Uterus (tissue), 4 donors: ENCODE measurements at places on chromosomes 4 and X.

GRCh38 chrX:16138108-16138427 lies 14.7 kb downstream of the GRPR start:
- no peak for DNase-seq

GRCh38 chrX:119696251-119696890 lies 3.4 kb upstream of the SEPTIN6 start:
- no peak for DNase-seq

DNA sequence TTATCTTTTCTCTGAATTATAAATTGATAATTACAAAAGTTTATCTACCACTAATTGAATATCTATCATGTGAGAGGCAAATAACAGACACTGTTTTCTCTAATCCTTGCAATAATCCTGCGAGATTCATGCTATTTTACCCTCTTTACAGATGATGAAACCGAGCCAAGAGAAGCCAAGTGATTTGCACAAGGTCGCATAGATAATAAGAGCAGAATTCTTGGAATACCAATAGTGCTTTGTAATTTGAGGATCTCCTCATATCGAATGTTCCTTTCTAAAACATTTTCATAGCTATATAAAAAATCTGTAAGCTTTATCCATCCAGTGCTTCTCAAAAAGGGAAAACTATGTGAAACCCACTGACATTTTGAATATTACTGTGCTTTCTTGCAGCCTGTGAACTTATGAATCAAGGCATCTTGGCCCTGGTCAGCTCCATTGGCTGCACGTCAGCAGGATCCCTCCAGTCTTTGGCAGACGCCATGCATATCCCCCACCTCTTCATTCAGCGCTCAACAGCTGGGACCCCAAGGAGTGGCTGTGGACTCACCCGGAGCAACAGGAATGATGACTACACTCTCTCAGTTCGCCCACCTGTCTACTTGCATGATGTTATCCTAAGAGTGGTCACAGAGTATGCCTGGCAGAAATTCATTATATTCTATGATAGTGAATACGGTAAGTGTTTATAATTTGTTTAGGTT lies 743.8 kb upstream of the ATOH1 start:
- DNase-seq, result no peak

DNA sequence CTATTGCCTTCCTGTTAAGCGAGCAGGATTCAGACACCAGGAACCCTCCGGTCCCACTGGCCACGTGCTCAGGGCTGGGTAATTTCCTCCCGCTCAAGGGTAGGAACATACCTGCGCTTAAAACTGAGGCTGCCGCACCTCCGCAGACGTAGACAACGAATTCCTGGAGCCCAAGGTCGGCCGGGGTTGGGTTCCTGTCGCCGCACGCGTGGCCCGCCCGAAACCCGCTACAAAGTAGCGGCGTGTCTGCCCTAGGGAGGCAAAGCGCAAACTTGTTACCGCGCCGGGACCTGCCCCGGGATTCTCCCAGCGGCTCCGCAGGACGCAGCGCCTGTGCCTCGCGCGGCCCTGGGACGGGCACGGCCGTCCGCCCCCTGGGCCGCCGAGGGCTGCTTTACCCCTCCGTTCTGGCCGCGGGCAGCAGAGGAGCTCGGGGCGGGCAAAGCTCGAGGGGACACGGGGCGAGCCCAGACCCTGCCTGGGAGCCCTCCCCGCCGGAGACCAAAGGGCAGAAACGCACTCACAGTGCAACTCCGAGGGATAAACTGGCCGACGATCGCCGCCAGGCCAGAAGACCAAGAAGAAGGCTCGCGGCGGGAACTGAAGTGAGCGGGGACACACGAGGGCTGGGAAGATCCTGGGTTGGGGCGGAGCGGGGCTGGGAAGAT lies at the start of gene ERVMER34-1:
Gene ERVMER34-1 (minus strand): TSS at position 607 of the 668 bp plus-strand sequence. CDS start 5,905 bp downstream, outside the sequence.
- DNase-seq, result peak; percentile 18

- no peak for DNase-seq
These were observed 33.2 kb downstream of the NBDY start for GRCh38 chrX:56762220-56762619.

DNA sequence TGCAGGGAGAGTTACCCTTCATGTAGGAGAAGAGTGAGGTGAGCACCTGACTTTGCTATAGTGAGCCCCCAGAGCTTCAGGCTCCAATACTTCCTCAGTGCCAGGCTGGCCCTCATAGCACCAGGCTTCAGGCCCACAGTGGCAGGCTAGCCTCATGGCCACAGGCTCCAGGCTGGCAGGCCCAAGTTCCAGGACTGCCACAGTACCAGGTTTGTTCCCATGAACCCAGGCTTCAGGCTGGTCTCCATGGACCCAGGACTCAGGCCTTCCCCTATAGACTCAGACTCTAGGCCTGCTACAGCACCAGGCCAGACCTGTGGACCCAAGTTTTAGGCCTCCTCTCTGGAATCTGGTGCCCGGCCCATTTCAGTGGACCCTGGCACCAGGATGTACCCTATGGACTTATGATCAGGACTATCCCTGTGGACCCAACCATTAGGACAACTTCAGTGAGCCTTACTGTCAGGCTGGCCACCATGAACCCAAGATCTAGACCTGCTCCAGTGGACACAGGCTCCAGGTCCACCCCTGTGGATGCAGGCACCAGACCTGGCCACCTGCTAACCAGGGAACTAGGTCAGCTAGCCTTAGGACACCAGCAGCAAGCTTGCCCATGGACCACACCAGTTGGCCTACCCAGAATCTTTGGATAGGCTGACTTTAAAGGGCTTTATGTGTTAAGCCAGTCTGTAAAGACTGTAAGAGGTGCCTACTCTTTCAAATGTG lies 658.2 kb downstream of the KLHL13 start:
- DNase-seq, result no peak

GRCh38 chr4:8374851-8375649 lies 65.5 kb downstream of the ACOX3 start:
- no peak for DNase-seq

DNA sequence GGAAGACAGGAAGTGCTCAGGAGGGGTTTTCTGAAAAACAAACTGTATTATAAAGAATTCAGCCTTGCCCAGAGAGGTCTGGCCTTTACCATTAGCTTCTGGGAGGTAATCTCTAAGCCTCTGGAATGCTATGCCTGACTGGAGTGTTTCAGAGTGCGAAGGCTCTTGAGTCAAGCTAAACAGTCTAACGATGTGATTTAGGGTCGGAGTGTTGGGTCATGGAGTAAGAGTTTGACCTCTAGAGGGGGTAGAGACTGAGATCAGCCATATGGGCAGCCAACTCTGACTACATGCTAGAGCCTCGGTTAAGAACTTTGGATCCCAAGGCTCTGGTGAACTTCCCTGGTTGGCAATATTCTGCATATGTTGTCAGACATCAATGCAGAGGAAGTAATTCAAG lies 15.0 kb downstream of the BOD1L1 start:
- DNase-seq, result no peak

DNA sequence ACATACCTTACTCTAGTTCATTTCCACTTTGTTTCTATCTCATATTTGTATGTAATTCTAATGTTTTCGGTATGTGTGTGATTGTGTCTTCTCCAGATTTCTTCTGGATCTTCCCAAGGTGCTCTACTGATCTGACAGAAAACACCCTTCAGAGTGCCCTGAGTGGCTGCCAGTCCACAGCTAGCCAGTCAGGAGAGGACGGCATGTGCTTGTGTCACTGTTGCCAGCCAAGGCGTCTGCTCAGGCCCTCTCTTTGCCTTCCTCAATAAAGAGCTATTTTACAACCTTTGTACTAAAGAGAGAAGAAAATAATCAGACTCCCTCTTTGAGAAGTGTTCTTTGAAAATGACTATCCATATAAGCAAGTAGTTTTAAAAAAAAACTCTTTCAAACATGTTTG lies 29.0 kb downstream of the CD99L2 start:
- DNase-seq, result no peak

DNA sequence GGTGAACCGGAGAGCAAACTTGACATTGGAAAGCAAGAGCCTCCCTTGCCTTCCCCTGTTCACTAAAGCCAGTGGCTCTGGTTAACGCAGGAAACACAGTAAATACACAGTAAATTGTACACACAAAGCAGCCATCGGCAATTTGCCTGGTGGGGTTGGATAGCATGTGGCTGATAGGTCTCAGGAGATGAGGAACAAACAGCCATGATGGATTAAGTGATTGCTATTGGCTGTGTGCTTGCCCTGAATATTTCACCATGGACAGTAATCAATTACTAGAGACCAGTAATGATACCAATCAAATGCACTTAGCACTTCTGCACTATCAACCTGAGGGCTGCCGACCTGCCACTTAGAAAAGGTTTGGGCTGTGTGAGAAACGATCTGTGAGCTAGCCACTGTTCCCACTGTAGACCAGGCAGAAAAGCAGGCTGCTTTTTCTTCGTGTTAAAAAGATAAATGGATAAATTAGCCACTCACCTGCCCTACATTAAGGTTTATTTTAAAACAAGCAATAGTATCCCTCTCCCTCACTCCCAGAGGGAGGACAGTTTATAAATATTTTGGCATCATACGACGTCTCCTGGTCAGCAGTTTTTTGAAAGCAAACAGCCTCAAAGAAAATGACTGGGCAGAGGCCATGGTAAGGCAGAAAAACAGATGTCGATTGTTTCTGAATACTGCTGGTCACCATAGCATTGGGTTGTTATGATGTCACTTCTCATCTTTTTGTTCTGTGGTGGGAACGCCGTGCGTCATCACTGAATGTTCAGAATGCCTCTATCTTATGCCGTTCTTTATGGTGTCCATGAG lies 167.1 kb downstream of the MAML3 start:
- no peak for DNase-seq

DNA sequence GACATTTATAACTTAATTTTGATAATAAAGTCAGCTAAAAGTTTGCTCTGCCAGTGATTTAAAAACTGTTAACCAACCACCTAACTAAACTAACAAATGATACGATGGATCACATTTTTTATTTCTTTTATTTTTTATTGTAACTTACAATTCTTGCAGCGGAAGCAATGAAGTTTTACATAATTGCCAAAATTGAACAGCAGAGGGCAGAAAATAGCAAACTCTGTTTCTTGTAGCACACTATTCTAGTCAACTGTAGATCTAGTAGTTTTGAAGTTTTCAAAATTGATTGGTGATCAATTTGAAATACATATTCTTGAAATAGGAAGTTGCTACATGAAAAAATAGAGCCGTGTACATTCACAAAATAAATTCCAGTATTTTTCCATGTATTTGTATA lies 2.8 kb upstream of the GRIA2 start:
- no peak for DNase-seq

GRCh38 chr4:94216394-94216793 lies 8.7 kb downstream of the SMARCAD1 start:
- DNase-seq, result no peak

GRCh38 chr4:137957806-137958205 lies 284.3 kb downstream of the SLC7A11 start:
- no peak for DNase-seq

DNA sequence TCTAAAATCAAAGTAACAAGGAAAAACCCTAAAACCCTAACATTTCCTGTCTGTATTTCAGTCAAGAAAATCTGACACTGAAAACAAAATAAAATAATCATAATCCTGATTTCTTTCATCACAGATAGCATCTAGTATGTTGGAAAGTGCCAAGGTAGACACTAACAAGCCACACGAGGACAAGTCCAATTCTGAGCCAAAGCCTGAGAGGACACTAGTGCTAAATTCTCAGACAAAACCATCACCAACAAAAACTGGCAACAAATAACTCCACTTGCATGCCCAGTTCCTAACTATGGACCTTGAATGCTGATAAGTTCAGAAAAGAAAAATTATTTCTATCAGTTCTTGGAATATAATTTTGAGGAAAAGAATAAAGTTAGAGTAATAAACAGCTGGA lies 113.7 kb downstream of the MANBA start:
- DNase-seq, result no peak
